NCI-H526 treated with DMSO at 0.1 percent for 48 hours (cell line): ENCODE measurements at places on chromosomes 2 and 18.

DNA sequence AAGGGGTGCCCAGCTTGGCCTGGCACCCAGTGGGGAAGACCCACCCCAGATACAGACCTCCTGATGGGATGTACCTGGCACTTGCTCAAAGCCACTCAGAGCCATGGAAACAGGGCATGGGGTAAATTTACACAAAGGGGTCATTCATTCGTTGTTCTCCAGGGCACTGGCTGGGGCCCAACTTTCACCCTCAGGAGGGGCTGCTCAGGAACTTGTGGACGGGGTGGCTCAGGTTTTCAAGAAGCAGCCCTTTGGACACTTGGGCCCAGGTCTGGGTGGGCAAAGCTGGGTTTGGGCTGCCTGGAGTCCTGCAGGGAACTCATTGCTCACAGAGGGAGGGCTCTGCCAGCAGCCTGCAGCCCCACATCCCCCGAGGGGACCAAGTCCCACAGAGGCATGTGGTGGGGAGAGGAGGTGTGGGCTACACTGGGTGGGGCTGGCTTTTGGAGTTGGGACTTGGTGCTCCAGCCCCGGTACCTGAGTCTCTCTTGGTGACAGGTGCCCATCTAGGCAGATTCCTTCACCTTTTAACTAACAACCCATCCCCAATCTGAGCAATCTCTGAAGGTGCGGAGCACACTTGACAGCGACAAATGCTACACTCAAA is 172.3 kb downstream of the CELF4 start:
- DNase-seq: no peak

GRCh38 chr2:9771481-9772017 is 71.7 kb upstream of the TAF1B start:
- no peak for DNase-seq

- no peak for DNase-seq
These were observed 326.8 kb downstream of the LRRTM1 start for GRCh38 chr2:79977792-79978191.

- no peak for DNase-seq
These were observed 163.2 kb upstream of the TWIST2 start for GRCh38 chr2:238684362-238685326.

DNA sequence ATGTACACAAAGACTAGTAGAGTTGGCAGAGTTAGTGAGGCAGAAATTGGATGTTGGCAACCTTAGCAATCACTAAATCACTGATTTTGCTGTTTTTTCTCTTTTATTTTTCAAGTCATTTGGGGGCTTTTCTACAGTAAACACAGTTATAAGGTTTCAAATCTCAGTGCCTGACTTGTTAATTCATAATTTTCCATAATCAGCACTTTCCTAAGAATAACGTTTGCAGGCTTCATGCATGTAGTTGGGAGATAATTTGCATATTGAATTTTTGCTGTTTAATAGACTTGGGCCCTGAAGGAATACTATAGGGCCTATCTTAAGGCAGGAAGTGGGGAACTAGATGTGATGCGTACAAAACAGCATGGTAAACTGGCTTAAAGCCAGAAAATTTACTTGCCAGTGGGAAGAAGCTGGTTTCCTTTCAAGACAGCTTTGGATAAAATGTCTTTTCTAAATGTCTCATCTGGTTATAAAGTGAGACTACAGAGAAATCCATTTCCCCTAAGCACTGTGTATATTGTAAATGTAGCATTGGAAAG is 127.2 kb upstream of the SMIM21 start:
- DNase-seq: no peak

- no peak for DNase-seq
These were observed 285.4 kb upstream of the HS6ST1 start for GRCh38 chr2:128604045-128604444.

DNA sequence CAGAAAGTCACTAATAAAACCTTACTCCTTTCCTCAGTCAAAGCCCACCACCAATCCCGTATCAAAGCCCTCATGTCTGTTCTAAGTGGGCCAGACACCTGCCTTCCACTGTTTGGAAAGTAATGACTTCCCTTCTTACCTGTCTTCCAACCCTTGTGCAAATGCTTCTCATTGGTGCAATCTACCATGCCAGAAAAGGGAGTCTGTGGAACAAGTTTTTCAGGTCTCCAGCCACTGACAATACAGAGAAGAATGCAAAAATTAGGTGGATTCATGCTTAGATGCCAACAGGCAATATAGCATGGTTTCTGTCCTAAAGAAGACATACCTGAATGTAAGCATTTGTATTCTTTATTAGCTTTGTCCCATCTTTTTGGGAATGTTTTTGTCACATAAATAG is 1140.6 kb upstream of the LRRTM1 start:
- no peak for DNase-seq
